ENCODE measurements at places on chromosomes 13 and 19.

DNA sequence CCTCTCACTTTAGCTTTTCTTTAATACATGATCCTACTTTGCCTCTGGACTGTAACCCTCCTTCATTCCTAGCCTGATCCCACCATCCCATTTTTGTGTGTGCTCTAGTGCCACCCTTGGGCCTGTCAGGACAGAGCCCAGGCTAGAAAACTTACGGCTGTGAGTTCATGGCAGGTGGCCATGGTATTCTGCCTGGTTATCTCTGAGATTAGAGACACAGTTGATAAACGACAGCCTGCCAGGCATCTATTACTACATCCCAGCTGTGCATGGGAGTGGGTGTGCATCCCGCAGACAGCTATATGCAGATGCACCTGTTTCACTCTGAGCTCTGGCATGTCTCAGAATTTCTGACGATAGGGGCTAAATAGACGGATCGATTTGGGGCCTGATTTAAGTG, 110.9 kb downstream of the HS6ST3 start:
- no peak for DNase-seq

DNA sequence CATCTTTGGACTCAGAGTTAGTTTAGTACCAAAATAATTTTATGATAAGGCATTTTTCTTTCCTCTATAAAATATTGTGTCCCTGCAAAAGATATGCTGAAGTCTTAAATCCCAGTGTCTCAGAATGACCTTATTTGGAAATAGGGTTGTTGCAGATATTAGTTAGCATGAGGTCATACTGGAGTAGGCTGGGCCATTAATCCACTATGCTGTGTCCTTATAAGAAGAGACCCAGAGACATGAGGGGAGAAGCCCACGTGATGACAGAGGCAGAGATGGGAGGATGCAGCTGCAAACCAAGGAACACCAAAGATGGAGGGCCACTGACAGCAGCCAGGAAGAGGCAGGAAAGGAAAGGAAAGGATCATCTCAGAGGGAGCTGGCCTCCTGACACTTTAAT, 6.4 kb downstream of the POGLUT2 start:
- DNase-seq = no peak

- DNase-seq = no peak
These were observed 215.5 kb upstream of the SERP2 start for GRCh38 chr13:44158098-44158521.

DNA sequence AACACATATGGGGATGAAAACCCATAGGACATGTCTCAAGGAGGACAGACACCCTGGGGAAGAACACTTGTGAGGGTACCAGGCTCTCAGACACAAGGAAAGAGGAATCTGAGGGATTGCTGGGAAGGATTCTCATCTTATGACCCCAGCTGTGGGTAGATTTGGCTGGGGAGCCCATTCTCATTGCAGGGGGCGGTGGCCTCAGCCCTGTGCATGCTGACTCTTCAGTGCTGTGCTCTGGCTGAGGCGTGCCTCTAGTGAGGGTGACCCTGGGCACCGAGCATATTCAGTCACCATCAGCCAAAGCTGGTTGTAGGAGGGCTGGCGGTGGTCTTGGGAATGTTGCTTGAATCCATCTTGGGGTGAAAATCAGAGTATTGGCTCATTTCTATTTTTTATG, 140.7 kb downstream of the TM9SF2 start:
- DNase-seq = no peak
